ENCODE measurements at places on chromosomes 12 and 14.

GRCh38 chr14:51681411-51681810 is 29.7 kb downstream of the FRMD6 start:
- no peak for DNase-seq

GRCh38 chr12:8037947-8038346 is 5.4 kb downstream of the FOXJ2 start:
- no peak for DNase-seq

- no peak for DNase-seq
These were observed 61.7 kb downstream of the PPP1R36 start for GRCh38 chr14:64611358-64612020.

- no peak for DNase-seq
These were observed 594 bp upstream of the CEP170B start for GRCh38 chr14:104864267-104865080.

DNA sequence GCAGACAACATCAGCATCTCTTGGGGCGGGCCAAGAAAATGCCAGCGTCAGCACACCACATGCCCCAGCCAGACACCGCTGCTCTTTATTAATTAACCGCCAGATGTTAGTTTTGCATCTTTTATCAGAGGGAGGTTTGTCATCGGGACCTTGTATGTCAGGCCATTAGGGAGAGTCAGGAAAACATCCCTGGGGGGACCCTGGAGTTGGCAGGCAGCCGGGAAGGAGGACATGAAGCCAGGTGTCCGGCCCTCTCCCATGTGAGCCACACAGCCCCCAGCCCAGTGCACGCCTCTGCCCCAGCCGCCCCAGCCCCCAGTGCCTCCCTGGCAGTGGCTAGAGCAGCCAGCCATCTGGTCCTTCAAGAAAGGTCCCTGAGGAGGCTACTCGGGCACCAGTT is 56.9 kb upstream of the FAM222A start:
- no peak for DNase-seq

GRCh38 chr12:112219195-112219594 is 93.8 kb downstream of the TRAFD1 start:
- DNase-seq, result no peak

GRCh38 chr12:68007466-68007865 is 18.2 kb downstream of the IFNG-AS1 start:
- DNase-seq, result no peak

DNA sequence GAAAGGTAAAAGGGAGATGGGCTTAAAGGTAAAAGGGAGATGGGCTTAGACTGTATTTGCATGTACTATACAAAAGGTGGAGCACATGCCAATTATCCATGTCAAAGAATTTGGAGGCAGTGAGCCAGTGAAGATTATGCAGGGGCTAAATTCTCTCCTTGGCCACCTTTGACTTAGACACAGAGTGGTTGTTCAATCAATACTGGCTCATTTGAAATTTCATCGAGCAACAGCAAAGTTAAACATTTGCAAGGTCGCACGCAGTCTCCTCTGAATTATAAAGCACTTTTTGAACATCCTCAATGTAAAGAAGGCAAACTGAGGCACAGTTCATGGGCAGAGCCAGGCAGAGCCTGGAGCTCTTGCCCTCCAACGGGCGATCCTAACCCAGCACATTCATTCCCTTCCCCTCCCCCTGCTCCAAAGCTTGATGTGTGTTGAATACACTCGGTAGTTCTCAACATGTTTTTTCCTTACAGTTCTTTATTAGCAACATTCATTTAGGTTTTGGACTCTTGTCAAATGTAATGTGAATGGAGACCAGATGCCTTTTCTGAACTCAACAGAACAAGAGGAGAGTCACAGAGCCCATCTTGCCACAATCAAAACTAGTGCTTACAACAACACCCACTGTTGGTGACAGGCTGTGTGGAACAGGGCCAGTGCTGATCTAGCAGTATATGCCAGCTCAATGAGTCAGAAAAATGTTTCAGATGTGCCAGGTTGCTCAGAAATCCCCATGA is 169.7 kb upstream of the G2E3 start:
- DNase-seq, result no peak

DNA sequence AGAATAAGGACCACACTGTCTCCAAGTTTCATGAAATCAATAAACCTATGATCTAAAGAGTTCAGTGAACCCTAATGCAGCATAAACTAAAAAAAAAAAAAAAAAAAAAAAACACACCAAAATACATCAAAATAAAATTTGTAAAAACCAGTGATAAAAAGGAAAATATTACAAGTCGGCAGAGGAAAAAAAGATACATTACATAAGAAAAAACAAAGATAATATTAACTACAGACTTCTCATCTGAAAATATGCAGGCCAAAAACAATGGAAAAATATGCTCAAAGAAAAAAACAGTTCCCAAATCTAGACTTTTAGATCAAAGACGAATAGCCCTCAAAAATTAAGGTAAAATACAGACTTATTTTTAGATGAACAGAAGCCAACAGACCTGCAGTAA is 27.6 kb downstream of the MED13L start:
- DNase-seq, result no peak

DNA sequence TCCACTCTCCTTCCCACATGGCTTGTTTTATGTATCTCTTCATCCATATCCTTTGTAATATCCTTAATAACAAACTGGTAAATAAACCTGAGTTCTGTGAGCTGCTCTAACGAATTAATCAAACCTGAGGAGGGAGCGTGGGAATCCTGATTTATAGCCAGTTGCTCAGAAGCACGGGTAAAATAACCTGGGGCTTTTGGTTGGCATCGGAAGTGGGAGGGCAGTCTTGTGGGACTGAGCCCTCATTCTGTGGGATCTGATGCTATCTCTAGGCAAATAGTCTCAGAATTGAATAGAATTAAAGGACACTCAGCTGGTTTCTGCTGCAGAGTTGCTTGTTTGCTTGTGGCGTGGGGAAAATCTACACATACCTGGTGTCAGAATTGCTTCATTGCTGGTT is 17.5 kb upstream of the LDHB start:
- DNase-seq, result no peak

DNA sequence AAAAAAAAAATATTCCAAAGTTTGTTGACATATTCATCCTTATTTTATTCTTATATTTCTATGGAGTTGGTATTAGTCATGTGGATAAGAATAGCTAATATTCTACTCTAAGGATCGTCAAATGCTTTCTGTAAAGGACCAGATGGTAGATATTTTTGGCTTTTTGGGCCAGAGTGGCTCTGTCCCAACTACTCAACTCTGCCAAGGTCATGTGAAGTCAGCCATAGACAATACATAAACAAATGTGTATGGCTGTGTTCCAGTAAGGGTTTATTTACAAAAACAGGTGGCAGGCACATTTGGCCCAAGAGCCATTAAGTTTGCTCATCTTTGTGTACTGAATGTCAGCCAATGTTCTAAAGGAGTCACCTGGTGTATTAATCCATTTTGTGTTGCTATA is 131.8 kb downstream of the TBX5 start:
- DNase-seq, result no peak

GRCh38 chr14:43988989-43989388 is 518.1 kb downstream of the FSCB start:
- DNase-seq, result no peak

- peak; percentile 82 for DNase-seq
These were observed 147.6 kb downstream of the CHST11 start for GRCh38 chr12:104604070-104604994.

DNA sequence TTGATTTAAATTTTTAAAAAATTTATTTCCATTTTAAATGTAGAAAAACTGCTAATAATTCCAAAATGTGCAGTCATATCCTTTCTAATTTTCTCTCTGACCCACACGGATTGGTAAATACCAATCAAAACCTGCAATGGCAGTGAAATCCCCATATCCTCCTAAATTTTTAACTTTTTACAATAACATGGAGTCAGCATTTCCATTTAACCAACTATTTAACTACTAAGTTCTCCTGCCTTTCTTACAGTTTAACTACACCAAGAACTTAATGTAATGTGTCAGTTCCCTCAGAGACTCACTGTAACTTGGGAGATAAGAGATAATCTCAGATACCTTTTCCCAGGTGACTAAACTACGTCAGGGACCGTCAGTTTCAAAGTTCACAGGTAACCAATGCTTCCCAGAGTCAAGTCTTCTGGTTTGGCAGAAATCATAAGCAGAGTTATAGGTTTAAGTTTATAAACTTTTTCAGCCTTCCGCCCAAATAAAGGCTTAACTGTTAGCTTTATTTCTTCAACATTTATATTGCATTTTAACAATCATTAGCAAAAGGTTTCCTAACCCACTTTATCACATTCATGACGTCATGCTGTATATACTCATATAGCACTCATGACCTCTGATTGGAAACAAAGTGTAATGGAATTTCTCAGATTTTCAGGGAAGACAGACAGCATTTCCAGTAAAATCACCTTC is 7.6 kb downstream of the KRAS start:
- DNase-seq, result no peak

DNA sequence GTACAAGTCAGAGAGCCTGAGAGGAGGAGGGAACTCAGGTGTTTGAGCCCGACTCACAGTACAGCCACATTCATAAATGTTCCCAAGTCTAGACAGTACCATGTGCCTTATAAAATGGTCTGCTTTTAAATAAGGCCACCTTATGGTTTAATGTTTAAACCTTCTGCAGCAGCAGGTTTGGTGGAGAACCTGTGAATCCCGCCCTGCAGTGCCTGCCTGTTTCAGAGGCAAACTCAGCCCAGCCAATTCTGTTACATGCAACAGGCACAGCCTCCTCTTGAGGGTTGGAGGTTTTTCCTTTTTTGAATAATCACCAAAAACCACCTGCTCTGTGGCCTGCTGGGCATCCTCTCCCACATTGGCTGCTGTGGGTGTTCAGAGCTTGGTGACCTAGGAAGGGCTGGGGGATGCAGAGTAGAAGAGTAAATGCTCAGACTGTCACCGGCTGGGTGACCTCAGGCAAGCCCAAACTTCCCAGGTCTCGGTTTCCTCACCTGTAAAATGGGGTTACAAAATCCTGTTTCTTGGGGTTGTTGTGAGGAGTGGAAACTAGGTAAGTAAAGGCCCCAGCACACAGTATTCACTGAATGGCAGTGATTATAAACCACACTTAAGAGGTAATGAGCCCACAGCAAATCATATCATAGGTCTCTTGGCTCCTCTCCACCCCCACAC is 28.0 kb downstream of the NUAK1 start:
- no peak for DNase-seq

GRCh38 chr12:32161058-32161457 is 54.4 kb downstream of the BICD1 start:
- no peak for DNase-seq

GRCh38 chr14:93744176-93744575 is 44.1 kb downstream of the PRIMA1 start:
- no peak for DNase-seq

DNA sequence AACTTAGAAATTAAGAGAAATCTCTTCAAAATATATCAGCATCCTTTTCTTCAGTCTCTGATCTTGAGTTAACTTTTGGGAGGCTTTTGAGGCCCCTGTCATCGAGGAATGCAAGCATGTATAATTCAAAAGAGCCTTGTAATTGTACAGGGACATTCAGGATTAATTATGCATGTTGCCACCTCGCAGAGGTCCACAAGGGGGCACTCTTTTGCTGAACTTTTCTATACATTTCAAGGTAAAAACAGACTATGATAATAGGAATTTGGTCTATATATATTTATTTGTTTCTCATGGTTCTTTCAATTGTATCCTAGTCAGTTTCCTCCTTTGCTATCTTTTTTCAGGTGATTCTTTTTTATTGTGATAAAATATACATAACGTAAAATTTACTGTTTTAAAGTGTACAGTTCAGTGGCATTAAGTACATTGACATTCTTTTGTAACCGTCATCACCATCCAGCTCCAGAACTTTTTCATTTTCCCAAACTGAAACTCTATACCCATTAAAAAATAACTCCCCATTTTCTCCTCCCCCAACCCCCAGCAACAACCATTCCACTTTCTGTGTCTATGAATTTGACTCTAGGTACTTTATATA is 47.0 kb upstream of the SLC2A13 start:
- peak; percentile 38 for DNase-seq

- DNase-seq, result peak; percentile 54
These were observed 318.9 kb downstream of the SNAPC1 start for GRCh38 chr14:62081012-62081612.

GRCh38 chr14:104199266-104199895 is 61.0 kb downstream of the KIF26A start:
- DNase-seq, result no peak

GRCh38 chr12:111773801-111774551 is 7.2 kb downstream of the ALDH2 start:
- peak; percentile 89 for DNase-seq

DNA sequence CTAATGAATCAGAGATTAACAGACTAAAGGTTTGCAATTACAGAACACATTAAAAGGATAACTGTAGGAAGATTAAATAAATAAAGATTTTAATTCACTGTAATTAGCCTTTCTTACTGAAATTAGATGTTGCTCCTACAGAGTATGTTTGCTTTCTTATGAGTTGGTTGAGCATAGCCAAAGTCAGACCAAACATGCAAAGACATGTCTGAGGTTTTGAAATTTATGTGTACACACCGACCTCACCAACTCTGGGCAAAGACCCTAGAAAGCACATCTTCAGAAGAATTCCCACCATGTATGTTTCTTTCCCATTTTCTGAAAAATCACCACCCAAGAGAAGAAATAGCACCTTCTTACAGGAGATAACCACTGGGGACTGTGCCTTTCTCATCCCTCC is 159.2 kb downstream of the PAX9 start:
- DNase-seq, result no peak

- no peak for DNase-seq
These were observed 297.8 kb downstream of the ADGRD1 start for GRCh38 chr12:131251336-131252101.

GRCh38 chr12:15701206-15701605 is 88.0 kb downstream of the EPS8 start:
- DNase-seq, result peak; percentile 51

GRCh38 chr12:88854260-88854659 is 274.0 kb upstream of the KITLG start:
- no peak for DNase-seq

DNA sequence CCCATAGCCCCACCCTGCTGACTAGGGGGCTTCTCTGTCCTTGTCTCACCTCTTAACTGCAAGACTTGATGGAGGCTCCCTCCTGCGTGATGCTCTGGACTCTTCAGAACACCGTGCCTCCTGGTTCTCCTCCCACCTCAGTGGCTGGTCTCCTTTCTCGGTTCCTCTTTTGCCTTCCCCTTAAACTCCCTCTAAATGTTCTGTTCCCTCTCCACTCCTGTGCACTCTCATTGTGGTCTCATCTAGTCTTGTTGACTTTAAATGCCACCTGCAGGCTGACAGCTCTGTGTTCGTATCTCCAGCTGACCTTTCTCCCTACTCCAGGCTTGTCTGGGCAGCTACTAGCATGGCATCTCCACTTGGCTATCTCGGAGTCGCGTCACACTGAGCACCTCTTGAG is 28.3 kb downstream of the DYNC1H1 start:
- DNase-seq, result peak; percentile 79

DNA sequence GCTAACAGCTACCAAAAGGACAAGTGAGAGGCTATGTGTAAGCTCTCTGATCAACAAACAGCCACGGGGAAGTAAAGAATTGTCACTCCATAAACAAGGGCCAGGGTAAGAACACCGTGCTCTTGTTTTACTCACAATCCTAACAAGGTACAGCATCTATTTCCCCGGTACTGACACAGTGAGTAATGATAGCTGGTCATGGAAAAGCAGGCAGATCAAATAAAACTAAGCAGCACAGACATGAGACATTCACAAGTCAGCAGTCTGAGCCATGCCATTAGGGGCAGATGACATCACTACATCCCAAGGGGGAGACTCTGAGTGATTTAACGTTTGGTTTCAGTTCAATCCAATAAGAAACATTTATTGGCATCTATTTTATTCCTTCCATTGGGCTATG is 54.4 kb downstream of the ARL6IP4 start:
- DNase-seq, result peak; percentile 10

Data from MV-4-11 (cell line).